Kidney epithelial cell (primary cell): ENCODE measurements at places on chromosomes 2 and 18.

GRCh38 chr18:23998018-23998417, 16.5 kb upstream of the TTC39C start:
- DNase-seq, result no peak

- DNase-seq, result no peak
Observed at GRCh38 chr18:48306838-48307237, 102.3 kb downstream of the ZBTB7C start.

DNA sequence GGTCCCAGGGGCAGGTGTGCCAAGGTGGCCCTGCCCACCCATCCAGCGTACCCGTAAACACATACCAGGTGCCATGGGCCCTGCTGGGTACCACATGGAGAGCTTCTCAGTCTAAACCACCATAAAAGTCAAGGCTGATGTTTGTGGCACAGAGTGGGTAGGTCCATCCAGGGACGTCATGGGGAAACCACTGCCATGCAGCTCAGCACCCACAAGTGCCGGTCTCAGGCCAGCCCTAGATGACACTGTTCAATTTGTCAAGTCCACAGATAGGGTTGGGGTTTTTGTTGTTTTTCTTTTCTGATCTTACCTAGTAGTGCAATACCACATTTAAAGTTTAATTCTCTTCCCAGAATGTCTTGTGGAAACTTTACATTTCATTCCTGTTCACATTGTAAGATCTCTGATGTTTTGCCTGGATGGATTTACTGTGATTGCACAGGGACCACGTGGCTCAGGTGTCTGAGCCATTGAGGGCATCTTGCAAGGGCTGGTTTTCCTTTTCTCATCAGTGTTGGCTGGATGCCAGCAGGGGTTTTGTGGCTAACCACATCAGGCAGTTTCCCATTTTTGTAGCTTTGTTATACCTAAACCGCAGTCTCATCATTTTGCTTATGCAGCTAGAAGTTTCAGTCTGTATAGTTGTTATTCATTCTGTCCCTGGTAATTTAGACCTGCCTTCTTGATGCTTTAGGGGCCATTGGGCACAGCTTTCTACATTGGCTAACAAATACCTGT, 64.7 kb downstream of the STK25 start:
- DNase-seq, result peak; percentile 61

GRCh38 chr2:46175419-46175818, 121.8 kb upstream of the EPAS1 start:
- no peak for DNase-seq

DNA sequence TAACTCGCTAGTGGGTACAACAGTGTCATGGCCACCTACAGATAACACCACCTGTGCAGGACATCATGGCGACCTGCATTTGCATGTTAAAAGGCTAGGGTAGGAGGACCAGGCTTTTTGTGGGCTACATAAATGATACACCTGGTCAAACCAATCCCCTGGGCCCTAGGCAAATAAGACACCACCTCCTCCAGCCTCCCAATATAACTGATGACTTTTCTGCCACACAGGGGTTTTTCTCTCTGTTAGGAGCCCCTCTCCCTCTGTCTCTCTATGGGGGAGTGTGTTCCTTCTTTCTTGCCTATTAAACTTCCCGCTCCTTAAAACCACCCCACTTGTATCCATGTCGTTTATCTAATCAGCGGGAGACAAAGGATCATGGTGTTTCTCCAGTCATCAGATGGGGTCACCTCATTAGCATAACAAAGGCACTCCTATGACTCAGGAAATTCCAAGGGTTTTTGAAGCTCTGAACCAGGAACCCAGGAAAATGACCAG, 10.8 kb upstream of the BUB1 start:
- DNase-seq, result no peak

DNA sequence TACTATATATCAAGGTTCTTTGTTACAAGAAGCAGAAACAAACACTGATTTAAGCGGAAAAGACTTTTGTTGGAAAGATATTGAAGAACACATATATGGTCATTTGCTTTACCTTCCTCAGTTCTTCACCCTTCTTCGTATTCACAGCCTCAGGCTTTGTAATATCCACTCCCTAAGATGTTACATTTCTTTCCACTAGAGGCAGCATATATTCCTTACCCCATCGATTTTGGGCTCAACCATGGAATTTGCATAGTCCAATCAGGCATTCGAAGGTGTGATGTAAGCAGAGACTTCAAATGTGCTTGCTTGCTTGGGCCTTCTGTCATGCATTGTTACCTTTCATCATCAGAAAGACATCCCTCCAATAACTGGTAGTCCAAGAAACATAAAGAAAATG, 287.4 kb downstream of the PID1 start:
- DNase-seq, result no peak

DNA sequence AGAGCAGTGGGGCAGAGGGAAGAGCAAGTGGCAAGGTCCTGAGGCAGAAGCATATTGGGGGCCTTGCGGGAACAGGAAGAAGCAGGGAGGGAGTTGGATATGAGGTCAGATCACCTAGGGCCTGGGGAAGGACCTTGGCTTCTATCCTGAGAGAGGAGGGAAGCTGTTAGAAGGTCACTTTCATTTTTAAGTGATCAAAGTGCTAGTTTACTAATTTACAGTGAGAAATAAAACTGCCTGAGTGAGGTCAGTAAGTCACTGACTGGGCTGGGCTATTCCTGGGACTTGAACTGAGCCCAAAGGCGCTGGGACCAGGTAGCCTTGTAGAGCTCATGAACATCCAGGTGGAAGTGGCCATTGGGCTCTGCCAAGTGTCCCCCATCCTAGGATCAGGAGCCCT, 76.6 kb upstream of the B3GNT7 start:
- DNase-seq, result no peak

- no peak for DNase-seq
Observed at GRCh38 chr18:23453680-23454058, 582 bp downstream of the RIOK3 start.

DNA sequence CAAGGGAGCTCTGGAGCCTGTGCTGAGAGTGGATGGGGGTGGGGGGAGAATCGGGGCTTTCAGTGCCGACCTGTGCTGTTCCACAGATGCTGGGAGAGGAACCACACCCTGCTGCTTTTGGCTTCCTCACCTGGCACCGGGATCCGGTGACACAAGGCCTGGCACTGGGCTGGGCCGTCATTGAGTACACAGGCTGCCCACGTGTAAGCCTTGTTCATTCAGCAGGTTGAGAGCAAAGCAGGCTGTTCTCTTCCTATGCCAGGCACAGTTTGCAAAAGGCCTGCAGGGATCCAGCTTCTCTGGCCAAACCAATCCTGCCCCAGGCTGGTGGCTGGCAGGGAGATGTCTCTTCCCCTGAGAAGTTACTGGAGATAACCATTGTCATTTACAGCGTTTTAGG, 17.1 kb downstream of the TRIB2 start:
- DNase-seq, result no peak

GRCh38 chr2:151269798-151270568, 8.3 kb upstream of the RBM43 start:
- DNase-seq, result no peak

DNA sequence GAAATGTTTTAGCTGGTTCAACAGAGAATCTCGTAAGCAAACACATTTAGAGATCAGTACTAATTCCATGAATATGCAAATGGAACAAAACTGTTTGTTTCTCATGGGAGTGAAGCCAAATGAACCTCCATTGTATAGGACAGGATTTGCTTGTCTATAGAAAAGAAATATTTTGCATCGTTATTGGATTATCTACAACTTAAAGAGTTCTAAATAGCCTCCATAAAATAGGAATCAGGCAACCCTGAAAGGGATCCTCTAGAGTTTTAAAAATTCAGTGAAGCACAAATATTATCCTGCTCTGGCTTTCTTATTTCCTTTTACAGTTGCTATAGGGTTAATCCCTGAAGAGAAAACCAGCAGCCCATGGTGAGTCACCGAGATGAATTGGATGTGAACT, 378.4 kb upstream of the NRXN1 start:
- DNase-seq, result no peak

GRCh38 chr2:165778653-165779451, 15.2 kb downstream of the GALNT3 start:
- DNase-seq, result no peak

DNA sequence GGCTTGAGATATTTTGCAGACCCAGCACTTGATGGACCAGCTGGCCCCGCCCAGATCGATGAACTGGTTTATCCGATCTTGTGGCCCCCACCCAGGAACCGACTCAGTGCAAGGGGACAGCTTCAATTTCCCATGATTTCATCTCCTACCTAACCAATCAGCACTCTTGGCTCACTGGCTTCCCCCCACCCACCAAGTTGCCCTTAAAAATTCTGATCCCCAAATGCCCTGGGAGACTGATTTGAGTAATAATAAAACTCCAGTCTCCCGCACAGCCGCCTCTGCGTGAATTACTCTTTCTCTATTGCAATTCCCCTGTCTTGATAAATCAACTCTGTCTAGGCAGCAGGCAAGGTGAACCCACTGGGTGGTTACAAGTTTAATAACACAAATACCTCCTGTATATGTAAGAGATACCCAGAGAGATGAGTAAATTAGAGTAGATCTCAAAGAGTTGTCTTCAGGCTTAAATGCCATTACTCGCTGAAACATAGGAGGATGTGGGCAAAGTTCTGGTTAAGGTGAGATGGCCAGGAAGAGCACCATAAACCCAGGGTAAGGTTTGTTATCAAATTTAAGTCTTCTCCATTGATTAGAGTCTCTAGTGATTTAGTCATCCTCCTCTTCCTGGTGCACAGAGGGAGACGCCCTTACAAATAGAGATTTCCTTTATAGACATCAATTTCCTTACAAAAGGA, 222.8 kb downstream of the ARL4C start:
- no peak for DNase-seq

DNA sequence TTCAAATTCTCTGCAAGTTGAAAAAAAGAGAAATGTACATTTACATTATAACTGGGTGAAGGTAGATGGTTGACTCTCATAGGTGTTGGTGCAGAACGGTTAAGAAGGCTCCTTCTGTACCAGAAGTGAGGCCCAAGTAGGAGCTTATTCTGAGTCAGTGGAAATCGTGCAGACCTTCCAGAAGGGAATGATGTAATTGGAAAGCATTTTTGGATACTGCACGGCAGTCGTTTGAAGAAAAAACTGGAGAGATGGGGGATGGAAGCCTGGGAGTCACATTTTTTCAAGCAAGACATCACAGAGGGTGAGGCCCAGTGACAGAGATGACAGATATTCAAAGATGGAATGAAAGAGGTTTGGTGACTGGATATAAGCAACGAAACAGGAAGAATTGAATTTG, 39.4 kb downstream of the HRH4 start:
- DNase-seq, result no peak

DNA sequence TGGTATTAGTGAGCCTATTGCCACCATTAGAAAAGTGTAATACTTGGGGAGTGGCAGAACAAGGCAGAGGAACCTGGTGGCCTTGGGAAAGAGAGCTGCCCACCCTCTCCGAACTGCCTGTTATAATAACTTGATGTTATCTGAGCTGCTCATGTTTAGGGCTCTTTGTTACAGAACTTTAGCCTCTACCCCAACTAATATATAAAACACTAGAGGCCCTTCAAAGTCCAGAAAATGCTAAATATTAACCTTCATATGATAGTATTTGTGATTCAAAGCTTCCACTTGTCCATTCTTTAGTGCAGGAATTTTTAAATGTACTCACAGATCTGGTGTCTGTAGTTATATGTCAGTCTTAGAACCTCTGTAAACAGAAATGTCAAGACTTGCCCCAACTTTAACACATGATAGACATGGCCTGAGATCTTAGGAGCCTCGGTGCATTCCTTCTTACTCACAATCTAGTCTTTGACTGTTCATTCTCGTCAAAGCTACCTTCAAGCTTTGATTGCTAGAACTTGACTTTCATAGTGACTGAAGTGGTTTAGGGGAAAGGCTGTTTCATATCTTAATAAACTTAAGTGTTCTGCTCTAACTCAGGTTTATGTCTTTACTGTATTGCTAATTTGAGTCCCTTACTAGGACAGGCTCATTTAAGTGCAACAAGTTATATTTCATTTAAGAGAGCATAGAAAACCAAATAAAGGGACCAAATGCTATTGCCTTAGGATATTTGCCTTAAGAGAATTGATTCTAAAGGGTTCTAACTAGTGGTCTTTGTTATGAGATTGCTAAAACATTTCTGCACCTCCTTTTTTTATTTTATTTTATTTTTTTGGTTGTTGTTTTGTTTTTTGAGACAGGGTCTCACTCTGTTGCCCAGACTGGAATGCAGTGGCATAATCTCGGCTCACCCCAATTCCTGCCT, 41.6 kb downstream of the DDX1 start:
- DNase-seq, result no peak

DNA sequence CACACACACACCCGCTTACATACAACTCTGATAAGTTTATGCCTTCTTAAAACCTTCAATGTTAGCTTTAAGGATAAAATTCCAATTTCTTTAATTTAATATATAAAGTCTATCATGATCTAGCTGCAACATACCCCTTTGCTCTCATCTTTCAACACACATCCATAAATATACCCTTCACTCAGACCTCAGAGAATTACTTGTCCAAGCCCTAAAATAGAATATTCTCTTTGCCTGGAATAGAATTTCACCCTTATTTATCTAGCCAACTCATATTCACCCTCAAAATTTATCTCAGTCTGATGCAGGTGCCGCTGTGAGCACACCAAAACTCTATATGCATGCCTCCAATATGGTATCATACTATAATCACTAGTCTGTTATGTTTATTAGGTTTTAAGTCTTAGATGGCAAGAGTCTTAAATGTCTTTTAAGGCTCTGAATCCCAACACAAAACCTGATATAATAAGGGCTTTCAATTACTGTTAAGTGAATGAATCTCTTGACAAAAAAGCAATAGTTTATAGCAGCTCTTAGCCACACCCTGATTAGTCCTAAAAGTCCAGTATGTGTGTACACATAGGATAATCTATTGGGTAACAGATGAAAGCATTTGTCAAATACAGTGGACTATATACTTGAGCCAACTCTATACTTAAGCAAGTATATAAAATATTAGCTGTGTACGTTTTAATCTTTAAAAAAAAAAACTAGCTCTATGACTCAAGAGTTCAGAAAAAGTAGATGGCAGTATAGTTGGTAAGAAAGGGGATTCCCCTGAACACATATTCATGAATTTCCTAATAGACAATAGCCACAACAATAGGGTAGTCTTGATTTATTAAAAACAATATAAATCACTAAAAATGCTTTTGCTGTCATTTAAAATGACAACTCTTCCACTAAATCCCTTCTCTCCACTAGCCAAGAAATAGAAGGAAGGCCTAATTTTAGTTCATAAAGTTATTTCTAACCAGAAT, 144.5 kb downstream of the EXOC6B start:
- no peak for DNase-seq
